ENCODE measurements at places on chromosomes 6 and 20. TPM values are rescaled to one million over a fixed set of nuclear protein-coding genes. Genes with fewer than 3 reads are reported as not detected.
A peak's percentile ranks its signal among the peaks of the same experiment; 100 is the strongest.

DNA sequence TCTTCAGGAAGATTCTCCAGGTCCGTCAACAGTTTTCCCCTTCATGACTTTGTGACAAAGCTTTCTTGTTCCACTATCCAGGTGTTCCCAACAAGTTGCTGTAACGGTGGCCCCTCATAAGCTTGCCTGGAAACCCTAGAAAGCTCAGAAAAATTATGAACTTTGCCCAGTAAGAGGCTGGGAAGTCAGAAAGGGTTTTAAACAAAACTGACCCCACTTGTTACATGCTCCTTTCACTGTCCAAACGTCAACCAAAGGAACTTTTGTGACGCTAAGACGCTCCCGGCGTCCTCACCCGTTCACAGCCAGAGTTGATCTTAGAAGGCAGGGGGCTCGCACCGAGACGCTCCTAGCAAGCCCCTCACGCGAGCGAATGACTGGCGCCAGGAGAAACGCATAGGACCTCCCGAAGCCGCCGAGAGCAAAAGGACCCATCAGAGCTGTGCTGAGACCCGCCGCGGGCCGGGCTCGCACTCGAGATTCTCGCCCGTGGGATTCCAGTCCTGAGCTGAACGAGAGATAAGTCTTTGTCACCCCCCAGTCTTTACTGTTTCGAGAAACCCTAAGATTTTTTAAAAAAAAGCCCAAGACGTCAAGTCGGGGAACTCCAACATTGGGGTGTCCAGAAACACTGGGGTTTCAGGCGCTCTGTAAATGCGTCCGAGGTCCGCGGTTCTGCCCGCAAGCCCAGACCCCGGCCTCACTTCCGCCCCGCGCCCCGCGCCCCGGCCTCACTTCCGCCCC, 544 bp upstream of the ACAT2 start:
- H3K27me3 ChIP-seq, result no peaks in the 10 kb centered on the region
- peaks cover 25% of the 10 kb centered on the region for H3K4me1 ChIP-seq
- peaks cover 20% of the 10 kb centered on the region for H3K36me3 ChIP-seq
- peak overlapping the region; percentile 99 for H3K27ac ChIP-seq

Gene ACTR5
- 9.7 TPM for total RNA-seq

Gene CENPW
- total RNA-seq, result 23.3 TPM

Gene ALDH8A1
- 1.3 TPM for total RNA-seq

- no peak overlapping the region for H3K4me3 ChIP-seq
- no peaks in the 10 kb centered on the region for H3K4me1 ChIP-seq
- H3K27me3 ChIP-seq, result no peaks in the 10 kb centered on the region
- no peak for DNase-seq
Measured at GRCh38 chr6:126134491-126134890, 148.2 kb downstream of the TRMT11 start.

DNA sequence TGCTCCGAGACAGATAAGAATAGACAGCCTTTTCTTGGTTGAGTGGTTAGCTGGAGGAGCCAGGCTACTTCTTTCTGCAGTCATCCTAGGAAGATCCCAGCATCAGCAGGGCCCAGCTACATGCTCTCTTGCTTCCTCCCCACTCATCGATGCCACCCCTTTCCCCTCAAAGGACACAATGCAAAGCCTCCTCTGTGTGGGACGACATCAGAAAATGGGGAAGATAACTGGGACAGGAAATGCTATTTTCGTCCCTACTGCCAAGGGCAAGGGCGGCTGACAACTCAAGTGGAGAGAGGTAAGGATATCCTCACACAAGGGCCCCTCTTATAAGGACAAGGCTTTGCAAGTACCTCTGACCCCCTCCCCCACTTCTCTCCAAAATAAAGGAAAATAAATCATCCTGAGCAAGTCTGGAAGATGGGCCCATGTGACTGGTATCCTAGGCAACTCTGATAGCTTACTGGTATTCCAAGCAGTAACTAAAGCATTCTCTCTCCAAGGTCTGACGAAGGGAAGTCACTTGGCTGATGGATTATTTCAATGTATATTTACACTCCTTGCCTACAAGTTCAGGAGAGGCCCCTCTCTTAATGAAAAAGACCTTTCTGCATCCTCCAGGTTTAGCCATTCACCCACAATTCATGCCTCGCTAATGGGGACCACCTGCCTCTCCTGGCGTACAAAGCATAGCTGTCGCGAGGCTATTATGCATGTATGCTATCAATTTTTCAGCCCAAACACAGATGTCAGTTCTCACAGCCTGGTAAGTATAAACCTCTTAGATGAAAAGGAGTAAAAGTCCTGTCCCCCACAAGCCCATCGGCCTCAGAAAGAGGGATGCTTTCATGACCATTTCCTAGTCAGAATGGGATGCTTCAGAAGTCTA, 11.3 kb downstream of the ELMO2 start:
- H3K4me3 ChIP-seq, result no peak overlapping the region
- H3K4me1 ChIP-seq, result peaks cover 17% of the 10 kb centered on the region
- no peaks in the 10 kb centered on the region for H3K27me3 ChIP-seq

Gene TXLNB
- 0.67 TPM for total RNA-seq

DNA sequence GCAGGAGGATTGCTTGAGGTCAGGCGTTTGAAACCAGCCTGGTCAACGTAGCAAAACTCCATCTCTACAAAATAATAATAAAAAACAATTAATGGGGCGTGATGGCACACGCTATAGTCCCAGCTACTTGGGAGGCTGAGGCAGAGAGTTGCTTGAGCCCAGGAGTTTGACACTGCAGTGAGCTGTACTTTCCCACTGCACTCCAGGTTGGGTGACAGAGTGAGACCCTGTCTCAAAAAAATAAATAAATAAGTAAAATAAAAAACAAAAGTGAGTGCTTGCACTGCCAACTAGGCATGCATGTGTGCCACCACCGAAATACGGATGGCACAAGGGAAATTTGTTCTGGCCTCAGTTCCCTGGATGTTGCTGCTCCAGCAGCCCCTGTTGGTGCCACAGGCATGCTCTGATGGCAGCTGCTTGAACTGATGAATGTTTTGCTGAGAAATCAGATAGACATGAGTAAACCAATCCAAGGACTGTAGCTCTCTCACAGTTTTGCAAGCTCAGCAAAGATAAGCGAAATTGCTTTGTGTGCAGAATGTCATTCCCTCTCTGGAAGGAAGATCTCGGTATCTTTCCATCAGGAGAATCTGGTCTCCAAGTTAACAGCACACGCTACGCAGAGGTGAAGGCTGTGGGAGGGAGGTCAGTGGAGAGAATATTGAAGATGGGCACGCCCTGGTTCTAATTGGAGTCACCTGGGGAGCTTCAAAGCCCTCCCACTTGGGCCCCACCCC, 188.0 kb upstream of the SLC24A3 start:
- no peak for DNase-seq
- no peaks in the 10 kb centered on the region for H3K27me3 ChIP-seq
- H3K4me3 ChIP-seq, result no peak overlapping the region
- H3K27ac ChIP-seq, result no peak overlapping the region
- H3K36me3 ChIP-seq, result no peaks in the 10 kb centered on the region
- H3K4me1 ChIP-seq, result peaks cover 11% of the 10 kb centered on the region

DNA sequence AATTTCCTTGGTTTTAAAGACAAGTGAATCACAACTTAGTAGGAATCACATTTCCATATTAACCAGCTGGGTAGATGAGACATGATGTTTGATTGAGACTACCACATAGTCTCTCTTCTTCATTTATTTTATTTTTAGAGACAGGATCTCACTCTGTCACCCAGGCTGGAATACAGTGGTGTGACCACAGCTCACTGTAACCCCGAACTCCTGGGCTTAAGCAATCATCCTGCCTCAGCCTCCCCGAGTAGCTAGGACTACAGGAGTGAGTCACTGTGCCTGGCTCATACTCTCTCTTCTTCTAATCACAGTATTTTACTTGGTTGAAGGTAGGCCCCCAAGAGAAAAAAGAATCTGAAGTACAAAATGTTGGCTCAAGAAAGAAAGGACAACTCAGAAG, 80.2 kb upstream of the ASF1A start:
- no peak overlapping the region for H3K4me3 ChIP-seq
- H3K27me3 ChIP-seq, result no peaks in the 10 kb centered on the region
- H3K36me3 ChIP-seq, result peaks cover 24% of the 10 kb centered on the region

DNA sequence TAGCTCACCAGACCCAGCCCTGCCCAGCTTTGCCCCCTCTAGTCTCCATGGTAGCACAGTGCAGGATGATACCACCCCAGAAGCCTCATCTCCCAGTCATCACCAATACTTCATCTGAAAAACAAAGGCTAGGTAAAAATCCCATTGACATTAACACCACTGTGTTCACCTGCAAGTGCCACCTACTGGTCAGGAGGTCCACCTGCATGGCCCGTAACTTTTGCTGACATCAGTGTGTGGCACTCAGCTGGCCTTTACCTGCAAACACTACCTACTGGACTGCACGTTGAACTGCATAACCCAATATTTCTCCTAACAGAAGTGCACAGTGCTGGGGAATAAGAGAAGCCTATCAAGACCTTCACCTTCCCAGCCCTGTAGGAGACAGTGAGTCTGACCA, 234.7 kb upstream of the ADGRB3 start:
- no peak for DNase-seq
- no peaks in the 10 kb centered on the region for H3K27me3 ChIP-seq
- no peaks in the 10 kb centered on the region for H3K36me3 ChIP-seq
- H3K4me1 ChIP-seq, result no peaks in the 10 kb centered on the region
- H3K27ac ChIP-seq, result no peak overlapping the region
- H3K4me3 ChIP-seq, result no peak overlapping the region

- H3K27me3 ChIP-seq, result no peaks in the 10 kb centered on the region
- H3K36me3 ChIP-seq, result no peaks in the 10 kb centered on the region
- peaks cover 12% of the 10 kb centered on the region for H3K4me1 ChIP-seq
- DNase-seq, result no peak
- H3K27ac ChIP-seq, result peak overlapping the region; percentile 55
Measured at GRCh38 chr20:45779011-45779915, 12.4 kb downstream of the WFDC3 start.

GRCh38 chr6:116400328-116400727, 29.6 kb downstream of the DSE start:
- H3K4me1 ChIP-seq, result peaks cover 66% of the 10 kb centered on the region
- H3K27me3 ChIP-seq, result no peaks in the 10 kb centered on the region
- peaks cover 7% of the 10 kb centered on the region for H3K36me3 ChIP-seq
- H3K27ac ChIP-seq, result no peak overlapping the region

All from mesothelial cell of epicardium (in vitro differentiated cells).